ENCODE measurements at places on chromosomes 11 and 22. TPM values are rescaled to one million over a fixed set of nuclear protein-coding genes. Genes with fewer than 3 reads are reported as not detected.

PRG3 gene
- not detected for polyA plus RNA-seq

TRIM48 gene
- not detected for polyA plus RNA-seq

RGL4 gene
- not detected for polyA plus RNA-seq

GLYAT gene
- not detected for polyA plus RNA-seq

NXPE2 gene
- polyA plus RNA-seq: 0.22 TPM

NFAM1 gene
- 0.42 TPM for polyA plus RNA-seq

PIK3C2A gene
- 19.6 TPM for polyA plus RNA-seq

POLA2 gene
- polyA plus RNA-seq: 8.6 TPM

- no peak for DNase-seq
Measured at GRCh38 chr11:99065121-99065520, 44.4 kb downstream of the CNTN5 start.

GRCh38 chr11:112932593-112932992, 28.6 kb upstream of the NCAM1 start:
- no peak for DNase-seq

GRCh38 chr11:69914286-69915150, 95.3 kb upstream of the FGF3 start:
- DNase-seq: no peak

DNA sequence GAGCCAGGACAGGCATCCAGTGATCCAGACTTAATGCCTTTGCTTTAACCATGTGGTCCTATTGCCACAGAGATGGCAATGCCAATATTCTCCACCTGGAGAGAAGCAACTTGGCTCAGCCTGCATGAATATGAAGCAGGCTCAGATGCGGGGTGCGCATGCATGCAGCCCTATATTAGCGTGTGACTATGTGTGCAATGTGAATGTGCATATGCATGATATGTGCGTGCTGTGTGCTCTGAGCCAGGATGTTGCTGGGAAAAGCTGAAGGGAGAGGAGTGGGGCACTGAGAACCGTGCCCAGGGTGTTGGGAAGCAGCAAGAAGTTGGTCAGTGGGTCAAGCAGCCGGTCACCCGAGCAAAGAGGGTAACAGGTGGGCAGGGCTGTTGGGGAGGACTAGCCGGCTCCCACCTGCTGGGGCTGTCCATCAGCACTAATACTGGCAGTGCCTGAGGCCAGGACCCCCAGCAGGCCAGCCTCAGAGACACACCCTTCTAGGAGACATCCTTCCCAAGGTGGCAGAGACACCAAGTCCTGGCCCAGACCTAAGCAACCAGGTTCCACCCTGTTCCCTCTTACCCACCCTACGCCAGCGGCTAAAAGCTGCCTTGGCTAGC, 24.8 kb upstream of the MYOD1 start:
- DNase-seq: no peak

DNA sequence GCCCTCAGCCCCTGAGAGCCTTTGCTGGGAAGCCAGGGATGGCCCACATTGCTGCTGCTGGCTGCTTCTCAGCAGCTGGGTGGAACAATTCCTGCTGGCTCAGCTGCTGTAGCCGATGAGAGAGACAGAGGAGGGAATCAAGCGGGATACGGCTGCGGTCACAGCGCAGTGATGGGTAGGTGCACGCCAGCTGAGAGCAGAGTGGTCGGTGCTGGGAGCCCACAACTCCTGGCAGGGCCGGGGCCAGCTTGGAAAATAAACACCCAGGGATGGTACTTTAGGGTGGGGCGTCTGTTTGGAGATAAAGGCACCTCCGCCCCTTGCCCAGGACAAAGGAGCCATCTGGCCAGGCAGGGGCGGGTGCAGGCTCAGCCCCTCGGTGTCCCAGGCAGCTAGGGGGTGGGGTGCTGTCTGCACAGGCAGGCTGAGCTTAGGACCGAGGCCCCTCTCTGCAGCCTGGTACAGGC, 480.5 kb downstream of the MIAT start:
- DNase-seq: no peak

GRCh38 chr11:31788085-31788484, 23.0 kb downstream of the PAX6 start:
- no peak for DNase-seq

- DNase-seq: no peak
Measured at GRCh38 chr11:112723676-112724495, 237.3 kb upstream of the NCAM1 start.

- peak; percentile 42 for DNase-seq
Measured at GRCh38 chr11:9565822-9566560, 7.5 kb upstream of the WEE1 start.

DNA sequence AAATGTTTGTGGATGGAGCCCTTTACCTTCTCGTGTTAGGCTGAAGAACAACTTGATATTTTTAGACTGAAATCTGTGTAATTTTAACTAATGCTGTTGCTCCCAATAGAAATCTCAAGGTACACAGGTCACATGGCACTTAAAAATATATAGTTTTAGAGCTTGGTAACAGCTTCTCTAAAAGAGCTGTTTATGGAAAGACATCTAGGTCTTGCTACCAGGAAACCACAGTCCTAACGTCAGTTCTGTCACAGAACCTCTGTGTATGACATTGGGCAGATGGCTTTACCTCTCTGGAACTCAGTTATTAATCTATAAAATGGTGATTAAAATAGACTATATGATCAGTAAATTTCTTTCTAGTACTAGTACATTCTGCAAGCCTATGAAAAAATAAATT, 35.4 kb downstream of the PAK1 start:
- DNase-seq: no peak

DNA sequence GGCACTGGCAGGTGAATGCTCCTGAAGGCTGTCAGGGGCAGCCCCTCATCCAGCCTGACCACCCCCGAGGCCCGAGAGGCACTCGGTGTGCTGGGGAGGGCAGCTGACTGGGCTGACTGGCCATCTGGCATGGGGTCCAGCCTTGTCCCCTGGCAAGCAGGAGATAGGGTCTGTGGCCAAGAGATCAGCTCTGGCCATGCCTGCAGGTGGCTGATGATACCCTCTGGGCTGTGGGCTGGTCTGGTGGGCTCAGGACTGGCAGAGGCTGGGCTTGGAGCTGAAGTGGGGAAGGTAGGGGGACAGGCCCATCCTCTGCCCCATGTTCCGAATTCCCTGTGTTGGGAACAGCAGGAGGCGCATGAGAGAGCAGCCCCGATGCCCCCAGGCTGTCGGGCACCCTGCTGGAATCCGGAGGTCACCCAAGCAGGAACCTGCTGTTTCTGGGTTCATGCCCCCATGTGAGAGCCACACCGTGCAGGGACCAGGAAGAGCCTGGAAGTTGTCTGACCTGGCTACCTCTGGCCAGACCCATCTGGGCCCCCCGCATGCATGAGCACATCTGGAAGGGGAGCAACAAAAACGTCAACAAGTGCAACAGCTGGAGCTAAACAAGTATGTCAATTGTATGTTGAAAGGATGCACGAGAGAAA, 527.0 kb downstream of the TBC1D22A start:
- DNase-seq: no peak

GRCh38 chr22:50604256-50605001, 3.8 kb downstream of the MAPK8IP2 start:
- DNase-seq: no peak

DNA sequence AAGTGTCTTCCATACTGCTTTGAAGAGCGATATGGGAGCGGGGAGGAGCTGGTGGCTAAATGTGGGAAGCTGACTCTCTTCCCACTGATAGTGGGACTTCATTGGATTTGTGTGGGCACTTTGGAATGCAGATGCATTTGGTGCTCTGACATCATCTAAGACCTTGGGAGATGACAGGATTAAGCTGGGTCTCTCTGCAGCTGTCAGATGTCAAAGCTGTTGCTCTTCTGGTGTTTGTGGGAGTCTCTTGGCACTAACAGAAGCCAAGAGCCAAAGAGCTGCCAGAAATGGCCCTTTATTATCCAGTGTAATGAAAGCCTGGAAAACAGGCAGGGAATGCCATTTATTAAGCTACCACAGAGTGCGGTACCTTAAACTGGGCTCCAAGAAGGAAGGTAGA, 20.6 kb downstream of the GRAMD1B start:
- no peak for DNase-seq

GRCh38 chr11:126840201-126840886, 160.2 kb downstream of the KIRREL3 start:
- DNase-seq: no peak

DNA sequence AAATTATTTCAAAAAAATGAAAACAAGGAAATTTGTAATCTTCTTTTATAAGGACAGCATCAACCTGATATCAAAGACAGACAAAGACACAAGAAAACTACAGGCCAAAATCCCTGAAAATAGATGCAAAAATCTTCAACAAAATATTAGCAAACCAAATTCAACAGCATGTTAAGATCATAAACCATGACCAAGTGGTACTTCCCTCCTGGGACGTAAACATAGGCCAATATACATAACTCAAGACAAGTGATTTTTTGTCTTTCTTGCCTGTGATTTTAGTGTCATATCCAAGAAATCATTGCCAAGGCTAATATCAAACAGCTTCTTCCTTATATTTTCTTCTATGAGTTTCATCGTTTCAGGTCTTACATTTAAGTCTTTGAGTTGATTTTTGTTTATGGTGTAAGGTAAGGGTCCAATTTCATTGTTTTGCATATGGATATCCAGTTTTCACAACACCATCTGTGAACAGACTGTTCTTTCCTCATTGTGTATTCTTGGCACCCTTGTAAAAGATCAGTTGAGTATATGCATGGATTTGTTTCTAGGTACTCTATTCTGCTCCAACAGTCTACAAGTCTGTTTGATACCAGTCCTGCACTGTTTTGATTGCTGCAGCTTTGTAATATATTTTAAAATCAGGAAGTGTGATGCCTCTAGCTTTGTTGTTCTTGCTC, 50.0 kb downstream of the SBF2 start:
- no peak for DNase-seq

Measured in ovary (tissue), 10 donors.